ENCODE measurements at places on chromosomes 2 and 18.

- DNase-seq = no peak
Measured at GRCh38 chr2:25804338-25804737, 73.9 kb downstream of the ASXL2 start.

DNA sequence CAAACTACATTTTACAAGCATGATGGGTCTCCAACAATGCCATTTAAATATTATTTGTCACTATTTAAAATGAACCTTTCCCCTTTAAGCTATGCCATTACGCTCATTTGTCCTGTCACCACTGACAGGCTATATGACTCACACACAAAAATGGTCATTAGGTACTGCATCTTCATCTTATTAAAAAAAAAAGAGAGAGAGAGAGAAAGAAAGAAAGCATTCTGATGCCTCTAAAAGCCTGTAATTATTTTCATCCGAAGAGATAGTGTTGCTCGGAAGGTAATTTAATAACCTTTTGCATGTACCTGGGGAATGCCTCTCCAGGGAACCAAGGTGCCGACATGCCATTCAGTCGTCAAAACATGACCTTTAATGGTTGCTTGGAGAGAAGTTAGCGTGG lies 226.7 kb downstream of the ARHGAP15 start:
- DNase-seq = no peak

- no peak for DNase-seq
Measured at GRCh38 chr2:134220344-134220974, 33.4 kb upstream of the MGAT5 start.

DNA sequence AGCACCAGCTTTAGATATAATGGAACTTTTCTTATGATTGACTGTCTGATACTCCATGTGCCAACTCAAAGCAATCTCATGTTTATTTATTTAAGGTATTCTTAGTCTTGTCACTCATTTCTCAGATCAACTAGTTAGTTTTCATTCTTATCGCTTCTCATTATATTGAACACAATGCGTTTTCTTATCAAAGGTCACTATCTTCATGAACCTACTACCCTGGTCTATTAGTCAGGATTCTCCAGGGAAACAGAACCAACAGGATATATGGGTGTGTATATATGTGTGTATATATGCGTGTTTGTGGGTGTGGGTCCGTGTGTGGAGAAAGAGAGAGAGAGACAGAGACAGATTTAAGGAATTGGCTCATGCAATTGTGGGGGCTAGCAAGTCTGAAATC lies 619.9 kb downstream of the ZEB2 start:
- DNase-seq = no peak

- no peak for DNase-seq
Measured at GRCh38 chr2:151363709-151364108, 6.3 kb downstream of the TNFAIP6 start.

DNA sequence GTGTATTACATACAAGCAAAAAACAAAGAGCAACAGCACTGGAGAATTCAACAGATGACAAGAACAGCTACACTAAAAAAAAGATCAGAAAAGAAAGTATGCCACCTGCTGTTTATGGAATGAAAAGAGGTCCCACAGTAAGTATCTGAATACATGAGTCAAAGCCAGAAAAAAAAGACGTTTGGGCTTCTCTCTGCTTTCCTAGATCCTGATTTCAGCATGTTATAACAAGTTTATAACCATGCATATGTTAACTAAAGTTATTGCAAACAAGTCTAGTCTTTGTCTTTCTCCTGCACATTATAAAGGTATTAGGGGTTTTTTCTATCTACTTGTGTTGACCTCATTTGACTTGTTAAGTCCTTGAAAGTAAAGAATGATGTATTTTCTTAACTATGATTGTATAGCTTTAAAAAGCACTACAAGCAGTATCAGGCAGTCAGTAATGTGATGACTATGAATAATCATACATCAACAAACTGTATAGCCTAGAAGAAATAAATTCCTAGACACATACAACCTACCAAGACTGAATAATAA lies 108.5 kb upstream of the COL5A2 start:
- peak; percentile 82 for DNase-seq

- DNase-seq = no peak
Measured at GRCh38 chr2:141264848-141265247, 866.0 kb downstream of the LRP1B start.

DNA sequence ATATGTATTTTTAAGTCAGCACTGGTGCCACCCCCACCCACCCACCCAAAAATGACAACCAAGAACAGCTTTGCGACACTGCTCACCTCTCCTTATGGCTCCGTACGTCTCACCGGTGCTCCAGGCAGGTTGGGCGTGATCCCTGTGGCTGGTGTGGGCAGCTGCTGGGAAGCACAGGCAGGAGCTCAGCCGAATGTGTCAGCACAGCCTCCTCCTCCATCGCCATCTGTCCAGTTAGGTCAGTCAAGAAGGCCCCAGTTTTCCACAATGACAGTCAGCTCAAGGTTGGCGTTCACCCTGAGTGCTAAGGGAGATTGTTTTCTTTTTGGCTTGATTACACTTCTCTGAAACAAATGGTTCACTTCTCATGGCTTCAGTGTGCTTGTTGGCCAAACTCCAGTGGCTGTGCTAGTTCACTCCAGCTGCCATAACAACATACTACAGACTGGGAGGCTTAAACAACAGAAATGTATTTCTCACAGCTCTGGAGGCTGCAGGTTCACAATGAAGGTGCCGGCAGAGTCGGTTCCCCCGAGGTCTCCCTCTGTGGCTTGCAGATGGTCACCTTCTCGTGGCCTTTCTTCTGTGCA lies 30.2 kb downstream of the AMER3 start:
- no peak for DNase-seq

DNA sequence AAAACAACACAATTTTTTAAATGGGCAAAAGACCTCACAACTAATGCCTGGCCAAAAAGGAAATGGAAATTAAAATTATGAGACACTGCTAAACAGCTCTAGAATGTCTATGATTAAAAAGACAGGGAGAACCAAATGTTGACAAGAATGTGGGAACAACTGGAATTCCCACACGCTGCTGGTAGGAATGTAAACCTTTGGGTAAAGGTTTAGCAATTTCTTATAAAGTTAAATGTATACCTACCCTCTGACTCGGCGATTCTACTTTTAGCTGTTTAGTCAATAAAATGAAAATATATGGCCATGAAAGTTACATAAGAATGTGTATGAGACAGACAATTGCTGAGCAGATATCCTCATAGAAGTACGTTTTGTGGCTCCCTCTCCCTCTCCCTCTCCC lies 60.9 kb downstream of the ATF2 start:
- no peak for DNase-seq

DNA sequence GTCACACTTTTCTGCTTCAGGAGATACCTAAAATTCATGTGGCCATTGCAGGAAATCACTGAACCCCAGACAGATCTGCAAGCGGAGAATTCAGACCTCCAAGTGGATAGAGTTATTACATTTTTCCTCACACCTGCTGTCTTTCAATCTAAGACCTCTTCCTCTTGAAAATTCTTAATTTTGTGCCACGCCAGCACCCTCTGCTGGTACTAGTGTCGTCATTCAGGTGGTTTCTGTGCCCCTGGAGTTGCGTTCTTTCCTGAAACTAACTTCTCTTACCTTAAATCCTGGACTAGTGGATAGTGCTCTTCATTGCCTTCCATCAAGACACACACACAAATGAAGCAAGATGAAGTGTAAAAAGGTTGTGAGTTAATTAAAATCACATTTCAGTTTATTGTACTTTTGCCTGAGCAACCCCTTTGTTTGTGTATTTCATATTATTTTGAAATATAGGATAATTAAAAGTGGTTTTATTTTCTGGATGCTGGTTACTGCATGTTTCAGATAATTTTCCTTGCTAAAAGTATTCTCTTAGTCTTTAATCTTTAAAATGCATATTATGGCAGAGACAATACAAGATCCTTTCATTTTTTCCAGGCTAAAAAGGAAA lies 1.6 kb upstream of the DNER start:
- no peak for DNase-seq

- no peak for DNase-seq
Measured at GRCh38 chr2:117983040-117983439, 30.8 kb downstream of the CCDC93 start.

GRCh38 chr18:54129448-54130067 lies 94.9 kb downstream of the MBD2 start:
- DNase-seq = no peak
